Spleen (tissue), 13 donors: ENCODE measurements at places on chromosomes 5 and 9. TPM values are rescaled to one million over a fixed set of nuclear protein-coding genes. Genes with fewer than 3 reads are reported as not detected.

The GDA gene
- polyA plus RNA-seq = 0.02 TPM

The CDKN2B gene
- 1.6 TPM for polyA plus RNA-seq

The GGTA1 gene
- 13.1 TPM for polyA plus RNA-seq

The CCDC180 gene
- 3.3 TPM for polyA plus RNA-seq

The F12 gene
- 2.3 TPM for polyA plus RNA-seq

The DND1 gene
- 4.7 TPM for polyA plus RNA-seq

The IL9 gene
- not detected for polyA plus RNA-seq

The THBS4 gene
- polyA plus RNA-seq = 1.1 TPM

The FOXI1 gene
- polyA plus RNA-seq = not detected

The NRARP gene
- 0.37 TPM for polyA plus RNA-seq

The WNT8A gene
- not detected for polyA plus RNA-seq

The RORB gene
- 0.02 TPM for polyA plus RNA-seq

The RAPGEF6 gene
- 5.3 TPM for polyA plus RNA-seq

The CYLC2 gene
- not detected for polyA plus RNA-seq

The C8G gene
- polyA plus RNA-seq = 3.7 TPM

The PTGS1 gene
- 5.9 TPM for polyA plus RNA-seq

The RELL2 gene
- polyA plus RNA-seq = 13.7 TPM

The MSANTD3 gene
- polyA plus RNA-seq = 9.0 TPM

The FEM1C gene
- polyA plus RNA-seq = 3.8 TPM

The ARHGEF37 gene
- polyA plus RNA-seq = 1.00 TPM

The PCDHGC5 gene
- polyA plus RNA-seq = not detected

The BNC2 gene
- polyA plus RNA-seq = 0.58 TPM

The ORM1 gene
- polyA plus RNA-seq = 2.0 TPM
